AG08396 (cell line): ENCODE measurements at places on chromosomes 2 and 18.

DNA sequence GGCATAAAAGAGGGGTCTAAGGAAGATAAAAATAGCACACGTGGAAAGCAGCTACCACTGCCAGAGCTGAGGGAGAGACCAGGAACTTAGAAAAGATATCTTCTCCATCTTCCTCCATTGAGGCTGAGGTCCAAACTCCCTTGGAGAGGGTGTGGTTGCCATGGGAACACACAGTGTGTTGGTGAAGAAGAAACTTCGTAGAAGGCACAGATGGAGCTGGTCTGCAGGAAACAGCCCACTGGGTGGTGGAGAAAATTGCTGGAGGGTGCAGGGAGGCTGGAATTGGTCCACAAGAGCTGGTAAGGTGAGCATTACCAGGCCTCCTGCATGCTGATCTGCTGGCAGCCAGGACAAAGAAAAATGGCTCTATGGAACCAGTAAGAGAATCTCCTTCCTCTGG is 191.0 kb downstream of the HRH4 start:
- DNase-seq = no peak

- DNase-seq = peak; percentile 12
Measured at GRCh38 chr2:189517847-189518535, 62.6 kb downstream of the SLC40A1 start.

- no peak for DNase-seq
Measured at GRCh38 chr2:72274380-72274797, 126.7 kb upstream of the CYP26B1 start.

DNA sequence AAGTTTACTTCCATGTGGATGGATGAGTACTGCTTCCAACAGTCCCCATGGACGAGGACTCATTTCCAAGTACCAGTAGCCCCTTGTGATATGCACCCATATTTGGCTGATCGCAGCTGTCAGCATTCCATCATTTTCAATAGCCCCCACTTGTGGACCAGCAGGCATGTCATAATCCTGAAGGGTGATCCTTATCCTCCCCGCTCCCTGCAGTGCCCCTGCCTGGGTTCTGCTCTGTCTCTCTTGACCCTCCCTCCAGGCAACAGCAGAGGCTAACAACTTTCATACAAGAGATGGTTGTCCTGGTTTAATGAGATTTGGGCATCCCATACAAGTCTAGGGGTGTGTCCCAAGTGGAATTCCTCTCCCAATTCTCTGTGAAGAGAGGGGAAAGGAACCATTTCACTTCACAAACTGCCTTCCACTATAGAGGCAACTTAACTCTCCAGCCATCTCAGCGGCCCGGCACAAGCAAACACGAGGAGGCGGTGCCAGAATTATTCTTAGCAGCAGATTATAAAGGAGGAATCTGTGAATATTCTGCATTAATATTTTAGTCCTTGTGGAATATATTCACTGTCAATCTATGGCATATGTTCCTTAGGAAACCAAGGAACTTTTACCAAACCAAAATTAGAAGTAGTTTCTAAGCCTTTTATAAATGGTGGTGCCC is 110.7 kb downstream of the RTN4 start:
- no peak for DNase-seq

DNA sequence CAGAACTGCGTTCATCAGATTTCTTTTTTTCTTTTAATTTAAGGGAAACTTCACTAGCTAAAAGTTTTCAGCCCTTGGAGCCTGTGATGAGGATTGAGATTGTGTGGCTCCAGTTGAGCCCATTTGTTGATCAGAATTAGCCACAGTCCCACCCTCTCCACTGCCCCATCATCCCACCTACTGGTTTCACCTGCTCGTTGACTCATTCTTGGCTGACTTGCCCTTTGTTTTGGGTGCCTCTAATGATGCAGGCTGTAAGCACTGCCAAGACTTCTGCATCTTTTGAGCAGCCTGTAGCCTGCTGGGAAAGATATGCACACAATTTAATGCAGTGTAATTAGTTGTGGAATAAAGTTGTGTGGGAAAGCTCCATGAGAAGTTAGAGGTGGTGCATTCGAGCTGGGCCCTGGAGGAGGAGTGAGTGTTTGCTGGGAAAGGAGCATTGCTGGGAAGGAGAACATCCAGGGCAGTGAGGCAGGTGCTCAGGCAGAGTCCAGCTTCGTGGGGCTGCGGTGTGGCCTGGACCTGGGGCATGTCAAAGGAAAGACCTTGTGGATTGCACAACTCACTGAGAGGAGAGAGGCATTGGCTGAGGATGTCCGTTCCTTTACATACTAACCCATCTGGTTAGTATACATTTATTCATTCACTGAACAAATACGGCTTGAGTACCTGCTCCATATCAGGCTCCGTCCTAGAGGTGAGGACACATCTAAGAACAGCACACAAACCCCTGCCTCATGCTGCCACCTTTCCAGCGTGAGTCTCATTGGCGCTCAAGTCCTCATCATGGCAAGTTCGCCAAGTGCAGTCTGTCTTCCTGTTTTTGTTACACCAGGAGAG is 18.2 kb downstream of the ASPRV1 start:
- no peak for DNase-seq

DNA sequence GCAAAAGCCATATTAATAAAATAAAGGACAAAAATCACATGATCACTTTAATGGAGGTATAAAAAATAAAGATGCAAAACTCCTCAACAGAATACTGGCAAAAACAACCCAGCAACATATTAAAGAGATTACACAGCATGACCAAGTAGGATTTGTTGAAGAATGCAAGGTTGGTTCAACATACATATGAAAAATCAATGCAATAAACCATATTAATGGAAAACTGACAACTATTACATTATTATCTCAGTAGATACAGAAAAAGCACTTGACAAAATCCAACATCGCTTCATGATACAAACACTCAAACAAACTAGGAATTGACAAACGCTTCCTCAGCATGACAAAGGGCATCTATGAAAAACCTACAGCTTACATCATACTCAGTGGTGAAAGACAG is 76.7 kb downstream of the CRACDL start:
- DNase-seq = no peak

GRCh38 chr2:176821350-176821749 is 391.2 kb upstream of the HNRNPA3 start:
- DNase-seq = peak; percentile 6

DNA sequence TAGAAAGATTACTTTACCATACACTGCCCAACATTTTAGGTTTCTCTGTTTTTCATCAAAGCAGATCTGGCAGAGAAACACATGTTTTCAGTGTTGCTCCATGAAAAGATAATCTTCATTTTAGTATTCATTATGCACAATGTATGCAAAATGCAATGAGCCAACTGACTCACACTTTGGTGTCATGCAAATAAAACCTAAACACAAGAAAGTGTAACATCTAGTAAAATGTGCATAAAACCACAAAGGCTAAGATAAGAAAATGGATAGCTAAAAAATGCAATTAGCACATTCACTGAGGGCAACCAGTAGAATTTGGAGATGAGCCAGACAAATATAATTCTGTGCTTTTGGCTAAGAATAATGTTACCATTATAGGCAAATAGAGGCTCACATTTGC is 203.5 kb upstream of the UBE2E3 start:
- no peak for DNase-seq

- DNase-seq = no peak
Measured at GRCh38 chr2:101509499-101510284, 34.8 kb upstream of the RFX8 start.

- DNase-seq = no peak
Measured at GRCh38 chr2:113034016-113034415, 18.7 kb downstream of the IL36B start.

DNA sequence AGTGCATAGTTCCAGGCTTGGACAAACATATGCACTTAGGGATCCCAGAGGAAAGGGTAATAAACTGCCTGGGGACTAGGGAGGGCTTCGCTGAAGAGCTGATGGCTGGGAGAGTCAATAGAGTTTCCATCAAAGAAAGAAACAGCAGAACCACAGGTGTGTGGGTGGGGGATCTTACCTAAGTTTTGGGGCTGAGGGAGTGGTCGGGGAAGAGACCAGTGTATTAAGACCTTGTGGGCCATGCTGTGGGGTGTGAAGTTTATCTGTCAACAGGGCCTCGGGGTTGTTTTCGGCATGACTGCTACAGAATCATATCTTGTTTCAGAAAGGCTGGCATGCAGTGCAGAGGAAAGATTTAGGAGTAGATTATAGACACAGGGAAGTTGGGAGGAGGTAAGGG is 31.2 kb upstream of the GTF2A1L start:
- no peak for DNase-seq

DNA sequence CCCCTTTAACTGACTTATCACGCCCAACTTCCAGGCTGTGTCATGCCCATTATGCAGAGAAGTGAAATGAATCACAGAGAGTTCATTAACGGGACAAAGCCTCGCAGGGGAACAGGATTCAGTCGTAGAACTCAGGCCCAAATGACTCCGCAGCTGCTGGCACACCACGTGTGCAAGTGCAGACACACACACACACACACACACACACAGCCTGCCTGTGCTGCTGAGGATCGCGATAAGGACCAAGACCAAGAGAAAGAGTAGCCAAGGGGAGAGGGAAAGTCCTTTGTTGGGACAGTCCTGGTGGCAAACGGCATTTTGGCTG is 90.0 kb upstream of the TAF1B start:
- peak; percentile 86 for DNase-seq

GRCh38 chr2:199710551-199710950 is 140.4 kb downstream of the FTCDNL1 start:
- no peak for DNase-seq

GRCh38 chr2:239460780-239461179 is 60.0 kb upstream of the HDAC4 start:
- no peak for DNase-seq

GRCh38 chr18:35549564-35549963 is 32.0 kb upstream of the GALNT1 start:
- no peak for DNase-seq

DNA sequence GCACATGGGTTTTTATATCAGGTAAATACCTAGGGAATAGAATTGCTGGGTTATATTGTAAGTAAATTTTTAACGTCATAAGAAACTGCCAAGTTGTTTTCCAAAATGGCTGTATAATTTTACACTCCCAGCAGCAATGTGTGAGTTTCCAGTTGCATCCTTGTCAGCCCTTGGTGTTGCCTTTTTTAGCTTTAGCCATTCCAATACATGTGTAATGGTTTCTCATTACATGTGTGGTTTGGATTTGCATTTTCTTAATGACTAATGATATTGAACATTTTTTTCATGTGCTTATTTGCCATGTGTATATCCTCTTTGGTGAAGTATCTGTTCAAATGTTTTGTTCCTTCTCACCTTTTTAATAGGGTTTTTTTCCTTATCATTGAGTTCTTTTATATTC is 70.8 kb downstream of the ABI2 start:
- DNase-seq = no peak

GRCh38 chr2:42359304-42359964 is 1.6 kb downstream of the COX7A2L start:
- DNase-seq = no peak

- DNase-seq = no peak
Measured at GRCh38 chr2:144632809-144633208, 112.9 kb upstream of the ZEB2 start.
